Vagina (tissue), 2 donors: ENCODE measurements at places on chromosomes 16 and 17. TPM values are rescaled to one million over a fixed set of nuclear protein-coding genes. Genes with fewer than 3 reads are reported as not detected.

The PRSS33 gene
- not detected for total RNA-seq

The NPLOC4 gene
- 68.3 TPM for total RNA-seq

DNA sequence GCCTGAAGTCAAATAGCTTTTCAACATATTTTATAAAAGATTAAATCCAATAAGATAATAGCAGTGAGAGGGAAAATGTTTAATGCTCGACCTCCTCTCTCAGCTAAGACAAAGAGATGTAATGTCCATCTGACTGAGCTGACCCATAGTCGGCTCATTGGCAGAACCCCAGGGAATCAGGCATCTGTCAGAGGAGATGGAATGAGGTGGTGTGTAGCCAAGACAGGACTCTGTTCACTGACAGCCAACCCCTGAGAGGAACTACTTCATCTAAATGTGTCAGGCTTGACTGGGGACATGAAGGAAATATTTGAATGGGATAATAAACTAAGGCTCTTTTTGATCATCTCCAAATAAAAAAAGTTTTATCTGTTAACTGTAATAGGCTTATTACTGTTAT, 188.0 kb downstream of the CDH11 start:
- no peak for DNase-seq

The KRTAP4-6 gene
- total RNA-seq: not detected

GRCh38 chr16:14485121-14485551, 144.9 kb downstream of the PARN start:
- DNase-seq: no peak

GRCh38 chr17:79844869-79845600, 5.8 kb upstream of the CBX4 start:
- DNase-seq: no peak

GRCh38 chr17:78019367-78019975, 61.0 kb downstream of the TNRC6C start:
- no peak for DNase-seq

The SPATA32 gene
- total RNA-seq: not detected

DNA sequence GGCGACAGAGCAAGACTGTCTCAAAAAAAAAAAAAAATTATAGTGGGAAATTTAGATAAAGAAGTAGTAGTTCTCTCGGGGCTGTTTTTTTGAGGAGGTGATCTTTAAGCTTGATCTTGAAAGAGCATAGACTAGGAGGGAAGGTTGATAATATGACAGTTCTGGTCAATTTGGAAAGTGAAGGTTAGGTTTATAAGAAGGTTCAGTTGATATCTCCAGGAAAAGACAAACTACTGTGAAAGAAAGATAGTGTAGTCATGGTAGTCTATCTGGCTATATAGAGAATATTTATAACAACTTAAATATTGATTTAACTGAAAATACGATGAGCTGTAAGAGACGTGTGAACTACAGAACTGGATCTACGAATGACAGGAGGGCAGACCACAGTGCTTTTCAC, 3.1 kb downstream of the ATF7IP2 start:
- DNase-seq: no peak

DNA sequence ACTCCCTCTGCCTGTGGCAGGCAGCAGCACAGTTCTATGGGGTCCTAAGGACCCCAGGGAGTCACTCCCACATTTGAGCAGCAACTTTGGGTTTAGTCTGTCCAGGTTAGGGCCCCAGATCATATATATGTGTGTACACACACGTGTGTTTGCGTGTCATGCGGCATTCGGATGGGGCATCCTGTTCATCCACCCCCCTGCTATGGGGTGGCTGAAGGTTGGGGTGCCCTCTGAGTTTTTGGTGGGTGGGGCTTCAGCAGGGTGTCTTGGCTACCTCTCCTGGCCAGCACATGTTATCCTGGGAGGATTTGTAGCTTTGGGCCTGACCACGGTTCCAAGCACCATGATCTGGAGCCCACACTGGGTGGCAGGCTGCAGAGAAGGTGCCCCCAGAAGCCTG, 100.7 kb downstream of the RAB11FIP4 start:
- no peak for DNase-seq

GRCh38 chr17:1041746-1042145, 44.8 kb downstream of the TIMM22 start:
- DNase-seq: no peak

DNA sequence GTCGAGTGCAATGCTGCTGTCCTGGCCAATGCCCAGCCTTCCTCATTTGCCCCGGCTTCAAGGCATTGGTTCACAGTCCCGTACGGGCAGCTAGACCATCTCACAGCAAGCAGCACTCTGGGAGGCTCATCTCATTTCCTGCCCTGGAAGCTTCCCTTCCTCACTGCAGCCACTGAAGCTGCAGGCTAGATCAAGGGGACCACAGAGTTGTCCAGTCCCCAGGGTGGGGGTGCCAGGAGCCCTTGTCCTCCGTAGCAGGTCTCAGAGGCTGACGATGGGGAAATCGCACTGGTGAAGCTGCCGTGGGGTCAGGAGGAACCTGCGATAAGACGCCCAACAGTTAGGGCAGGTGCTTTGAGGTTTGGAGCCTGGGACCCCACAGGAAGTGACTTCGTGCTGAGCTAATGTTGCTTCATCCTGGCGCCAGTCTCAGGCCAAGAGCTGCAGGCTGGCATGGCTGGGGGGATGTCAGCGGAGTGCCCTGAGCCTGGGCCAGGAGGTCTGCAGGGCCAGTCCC, at the start of gene SPNS3:
SPNS3 (plus strand) TSS at position 426 of the 517 bp plus-strand sequence; CDS start at position 454, 28 bp downstream.
- no peak for DNase-seq

The SDR42E2 gene
- total RNA-seq: not detected

GRCh38 chr16:4115209-4115948, 863 bp downstream of the ADCY9 start:
- DNase-seq: no peak

The PARD6A gene
- total RNA-seq: 1.2 TPM

DNA sequence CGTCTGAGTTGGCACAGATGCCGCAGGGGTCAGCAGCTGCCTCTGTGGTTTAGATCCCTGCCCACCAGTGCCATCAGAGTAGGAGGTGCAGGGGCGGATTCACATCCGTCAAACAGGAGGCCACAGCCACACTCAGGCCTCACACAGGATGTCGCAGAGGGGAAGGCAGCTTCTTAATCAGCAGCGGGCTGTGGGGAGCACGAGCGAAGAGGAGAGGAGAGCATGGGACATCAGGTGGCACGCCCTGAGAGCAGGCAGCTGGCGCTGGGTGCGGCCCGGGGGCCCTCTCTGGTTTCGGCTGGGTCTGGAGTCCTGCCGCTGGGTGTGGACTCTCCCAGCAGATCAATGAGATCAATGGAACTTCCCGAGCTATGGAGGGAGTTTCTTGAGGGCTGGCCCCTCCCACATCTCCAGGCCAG, 9.6 kb downstream of the LLGL2 start:
- DNase-seq: no peak

The PLLP gene
- 44.0 TPM for total RNA-seq

The EPX gene
- not detected for total RNA-seq

DNA sequence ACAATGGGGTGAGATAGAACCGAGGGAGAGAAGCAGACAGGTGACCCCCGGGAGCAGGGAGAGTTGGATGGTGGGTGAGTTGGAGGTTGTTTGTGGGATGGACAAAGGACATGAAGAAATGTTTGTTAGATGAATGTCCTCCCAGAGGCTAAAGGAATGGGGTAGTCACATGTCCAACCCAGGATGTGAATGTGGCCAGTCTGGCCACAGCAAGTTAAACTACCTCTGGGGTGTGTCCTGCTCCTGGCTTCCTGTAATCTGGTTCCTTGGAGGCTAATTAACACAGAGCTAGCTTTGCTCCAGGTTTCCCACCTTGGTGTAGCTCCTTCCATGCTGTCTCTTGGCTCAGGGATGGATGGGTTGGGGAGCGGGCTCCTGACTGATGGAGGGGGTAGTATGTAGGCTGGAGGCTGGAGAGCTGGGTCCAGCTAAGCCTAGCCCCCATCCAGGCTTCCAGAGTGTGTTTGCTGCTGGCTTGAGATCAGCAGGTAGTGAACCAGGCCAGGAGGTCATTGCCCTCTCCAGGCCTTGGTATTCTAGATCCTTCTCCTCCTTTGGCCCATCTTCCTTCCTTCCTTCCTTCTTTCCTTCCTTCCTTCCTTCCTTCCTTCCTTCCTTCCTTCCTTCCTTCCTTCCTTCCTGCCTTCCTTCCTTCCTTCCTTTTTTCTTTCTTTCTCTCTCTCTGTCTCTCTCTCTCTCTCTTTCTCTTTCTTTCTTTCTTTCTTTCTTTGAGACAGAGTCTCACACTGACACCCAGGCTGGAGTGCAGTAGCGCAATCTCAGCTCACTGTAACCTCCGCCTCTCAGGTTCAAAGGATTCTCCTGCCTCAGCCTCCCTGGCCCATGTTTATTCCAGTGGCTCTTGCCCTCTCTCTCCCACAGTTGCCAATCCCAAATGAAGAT, 28.0 kb upstream of the UBE2G1 start:
- DNase-seq: no peak

DNA sequence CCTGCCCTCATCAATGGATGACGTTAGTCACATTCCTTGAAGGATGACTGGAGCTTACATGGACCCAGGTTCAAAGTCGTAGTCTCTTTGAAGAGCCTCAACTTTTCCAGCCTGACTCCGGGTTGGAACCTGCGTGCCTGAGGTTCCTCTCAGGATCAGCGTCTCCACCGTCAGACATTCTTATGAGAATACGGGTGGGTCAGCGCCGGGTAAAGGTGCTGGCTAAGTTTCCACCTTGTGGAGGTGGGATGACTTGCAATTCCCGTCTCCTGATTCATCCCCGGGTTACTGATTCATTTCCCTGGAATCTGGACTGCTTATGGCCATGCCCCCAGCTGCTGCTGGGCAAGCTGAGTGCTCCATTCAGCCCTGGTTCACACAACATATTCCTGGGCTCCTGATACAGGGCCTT, 38.9 kb upstream of the CMIP start:
- DNase-seq: no peak

The TEN1 gene
- total RNA-seq: 10.3 TPM

DNA sequence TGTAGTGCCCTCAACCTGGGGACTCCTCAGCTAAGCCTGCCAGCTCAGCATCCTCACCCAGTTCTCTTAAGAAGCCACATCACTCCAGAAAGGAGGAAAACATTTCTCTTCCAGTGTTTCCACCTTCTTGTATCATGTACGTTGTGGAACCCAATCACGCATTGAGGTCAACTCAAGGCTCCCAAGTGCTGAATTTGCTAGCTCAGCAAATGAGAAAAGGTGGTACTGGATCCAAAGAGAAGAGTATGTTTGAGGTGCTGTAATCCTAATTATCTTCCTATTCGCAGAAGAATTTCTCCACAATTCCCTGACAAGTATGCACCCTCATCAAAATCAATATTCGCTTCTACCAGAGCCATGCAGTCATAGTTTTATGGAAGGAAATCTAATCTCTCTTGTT, 335.0 kb upstream of the C16orf82 start:
- DNase-seq: no peak

The EPN3 gene
- total RNA-seq: 21.9 TPM

- no peak for DNase-seq
Measured at GRCh38 chr16:57191056-57191571, 5.0 kb downstream of the RSPRY1 start.

GRCh38 chr17:38917259-38917658, 8.2 kb upstream of the LASP1NB start:
- DNase-seq: no peak

The C16orf92 gene
- not detected for total RNA-seq

The HGS gene
- 72.9 TPM for total RNA-seq

- DNase-seq: no peak
Measured at GRCh38 chr16:14392960-14393359, 237.1 kb downstream of the PARN start.

GRCh38 chr17:2689411-2690164, 22.0 kb downstream of the CLUH start:
- peak; percentile 64 for DNase-seq

DNA sequence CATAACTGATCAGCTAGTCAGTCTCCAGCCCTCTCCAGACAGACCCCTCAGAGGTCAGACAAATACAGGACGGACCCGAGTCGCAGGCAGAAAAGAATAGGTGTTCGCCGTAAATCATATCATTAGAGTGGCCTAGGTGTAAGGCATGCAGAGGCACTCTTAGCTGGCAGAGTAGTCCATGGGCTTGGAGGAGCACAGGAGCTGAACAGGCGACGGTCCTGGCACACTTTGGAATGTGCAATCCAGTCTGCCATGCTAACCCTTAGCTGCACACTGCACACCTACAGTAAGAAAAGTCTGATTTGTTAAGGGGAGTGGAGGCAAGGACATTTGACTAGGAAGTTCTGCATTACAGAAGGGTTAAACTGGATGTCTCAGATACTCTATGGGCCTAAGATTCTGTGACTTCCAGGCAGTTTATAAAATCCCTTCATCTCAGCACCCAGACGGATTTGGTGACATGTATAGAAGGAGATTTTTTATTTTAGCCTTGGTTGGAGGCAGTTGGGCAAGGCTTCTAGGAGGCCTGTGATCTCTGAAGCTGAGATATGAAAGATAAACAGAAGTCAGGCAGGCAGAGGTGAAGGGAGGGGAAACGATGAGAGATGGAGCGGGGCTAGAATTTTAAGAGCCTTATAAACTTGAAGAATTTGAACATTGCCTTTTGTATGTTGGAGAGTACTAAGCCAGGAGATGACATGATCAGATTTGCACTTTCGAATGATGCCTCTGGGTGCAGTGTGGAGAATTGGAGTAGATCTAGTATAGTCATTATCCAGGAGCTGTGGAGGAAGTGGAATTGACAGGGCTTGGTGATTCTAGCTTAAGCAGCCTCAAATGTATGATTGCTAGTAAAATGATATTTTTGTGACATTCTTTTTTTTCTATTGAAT, 34.6 kb upstream of the SLC5A11 start:
- DNase-seq: no peak

GRCh38 chr17:36614933-36615332, 13.6 kb downstream of the MRM1 start:
- DNase-seq: no peak

GRCh38 chr16:64051824-64052223, 1070.0 kb downstream of the CDH11 start:
- no peak for DNase-seq
